ENCODE measurements at places on chromosomes 1 and 21.

GRCh38 chr1:33723251-33723650 lies 140.6 kb upstream of the HMGB4 start:
- DNase-seq: no peak

DNA sequence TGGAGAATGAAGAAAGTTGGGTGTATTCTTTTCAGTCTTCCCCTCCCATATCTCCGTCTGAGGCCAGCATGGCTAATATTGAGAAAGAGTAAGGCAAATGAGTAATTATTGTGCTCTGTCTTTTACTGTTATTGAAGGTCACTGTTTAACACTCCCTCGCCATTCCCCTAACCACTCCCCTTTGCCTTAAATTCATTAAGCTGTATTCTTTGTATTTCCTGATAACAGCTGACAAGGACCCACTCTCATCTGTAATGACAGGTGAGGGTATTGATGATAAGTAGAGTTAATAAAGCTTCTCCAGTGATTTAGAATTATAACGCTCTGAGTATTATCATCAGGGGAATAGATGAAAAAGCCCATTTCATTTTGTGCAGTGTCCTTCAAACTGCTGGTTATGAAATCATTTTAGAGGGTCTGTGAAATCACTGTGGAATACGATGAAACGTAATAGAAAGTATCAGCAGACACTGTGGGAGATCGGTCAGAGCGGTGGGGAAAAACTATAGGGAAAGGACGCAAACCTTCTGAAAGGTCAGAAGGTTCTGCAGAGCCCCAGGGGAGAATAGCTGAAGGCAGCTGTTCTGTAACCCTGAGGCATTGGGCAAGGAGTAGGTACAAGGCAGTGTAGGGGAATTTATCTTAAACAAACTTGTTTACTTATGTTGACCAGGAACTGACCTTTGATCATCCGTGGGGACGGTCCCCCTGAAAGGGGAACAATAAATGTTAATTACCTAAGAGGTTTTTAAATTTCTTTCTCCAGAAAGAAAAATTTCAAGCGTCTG lies 46.3 kb upstream of the CACYBP start:
- DNase-seq: no peak

DNA sequence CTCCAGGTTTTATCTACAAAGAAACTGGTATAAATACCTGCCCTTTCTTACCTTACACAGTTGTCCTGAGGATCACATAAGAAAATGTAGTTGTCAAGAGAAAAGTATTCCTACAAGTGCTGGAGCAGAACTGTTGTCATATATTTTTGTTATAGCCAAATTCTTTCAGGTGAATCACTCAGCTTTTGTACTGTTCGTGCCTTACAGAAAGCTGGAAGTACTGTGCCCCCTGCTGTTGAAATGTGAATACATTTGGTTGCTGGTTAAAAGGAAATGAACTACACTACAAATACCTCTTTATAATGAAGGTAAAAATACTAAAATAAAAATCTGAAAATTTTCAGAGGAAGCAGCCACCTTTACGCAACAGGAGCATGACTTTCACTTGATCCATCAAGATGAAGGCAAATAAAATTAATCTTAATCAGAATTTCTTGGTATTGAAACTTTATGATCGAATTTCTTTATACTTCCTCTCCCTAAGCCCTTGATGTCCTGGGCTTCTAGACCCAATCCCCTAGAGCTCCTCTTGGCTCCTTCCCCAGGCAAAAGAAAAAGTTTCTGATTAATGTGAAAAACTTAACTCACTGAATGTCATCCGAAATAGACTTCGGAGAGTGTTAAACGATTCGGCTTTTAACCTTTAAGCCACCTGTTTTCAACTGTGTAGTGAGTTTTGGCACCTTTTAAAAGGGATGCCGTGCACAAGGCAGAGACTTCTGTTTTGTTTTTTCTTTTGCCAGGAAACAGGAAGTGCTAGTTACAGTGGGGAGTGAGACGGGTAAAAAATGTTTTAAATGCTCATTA lies 12.5 kb downstream of the CHML start:
- peak; percentile 35 for DNase-seq

- peak; percentile 66 for DNase-seq
These were observed 112.2 kb downstream of the RYR2 start for GRCh38 chr1:237154157-237154556.

DNA sequence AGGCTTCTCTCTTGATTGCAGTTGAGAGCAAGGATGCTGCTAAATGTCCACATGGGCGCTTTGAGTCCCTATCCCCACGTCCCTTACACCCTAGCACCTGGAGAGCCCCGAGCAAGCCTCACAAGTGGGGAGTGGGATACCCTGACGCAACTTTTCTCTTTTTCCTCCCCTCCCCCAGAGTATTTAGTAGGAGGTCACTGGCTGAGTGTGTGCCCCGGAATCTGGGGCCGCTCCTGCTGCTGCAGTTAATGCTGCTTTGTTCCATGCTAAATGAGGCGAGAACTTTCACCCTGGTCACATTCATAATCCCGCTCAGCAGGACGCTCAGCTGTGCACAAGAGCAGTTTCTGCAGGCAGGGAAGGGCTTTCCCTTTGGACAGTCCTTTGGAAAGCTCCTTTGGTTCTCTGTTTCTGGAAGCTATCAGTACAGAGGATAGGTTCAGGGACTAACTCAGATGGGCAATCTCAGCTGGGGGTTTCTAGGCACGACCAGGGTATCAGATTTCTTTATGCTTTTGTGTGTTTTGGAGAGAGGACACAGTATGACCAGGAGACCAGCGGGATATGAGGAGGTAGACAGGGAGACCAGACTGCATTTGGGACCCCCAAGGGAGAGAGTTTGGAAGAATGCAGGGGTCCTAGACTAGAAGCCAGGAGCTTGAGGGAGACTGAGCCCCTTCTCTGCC lies 75.9 kb downstream of the NOS1AP start:
- DNase-seq: no peak

DNA sequence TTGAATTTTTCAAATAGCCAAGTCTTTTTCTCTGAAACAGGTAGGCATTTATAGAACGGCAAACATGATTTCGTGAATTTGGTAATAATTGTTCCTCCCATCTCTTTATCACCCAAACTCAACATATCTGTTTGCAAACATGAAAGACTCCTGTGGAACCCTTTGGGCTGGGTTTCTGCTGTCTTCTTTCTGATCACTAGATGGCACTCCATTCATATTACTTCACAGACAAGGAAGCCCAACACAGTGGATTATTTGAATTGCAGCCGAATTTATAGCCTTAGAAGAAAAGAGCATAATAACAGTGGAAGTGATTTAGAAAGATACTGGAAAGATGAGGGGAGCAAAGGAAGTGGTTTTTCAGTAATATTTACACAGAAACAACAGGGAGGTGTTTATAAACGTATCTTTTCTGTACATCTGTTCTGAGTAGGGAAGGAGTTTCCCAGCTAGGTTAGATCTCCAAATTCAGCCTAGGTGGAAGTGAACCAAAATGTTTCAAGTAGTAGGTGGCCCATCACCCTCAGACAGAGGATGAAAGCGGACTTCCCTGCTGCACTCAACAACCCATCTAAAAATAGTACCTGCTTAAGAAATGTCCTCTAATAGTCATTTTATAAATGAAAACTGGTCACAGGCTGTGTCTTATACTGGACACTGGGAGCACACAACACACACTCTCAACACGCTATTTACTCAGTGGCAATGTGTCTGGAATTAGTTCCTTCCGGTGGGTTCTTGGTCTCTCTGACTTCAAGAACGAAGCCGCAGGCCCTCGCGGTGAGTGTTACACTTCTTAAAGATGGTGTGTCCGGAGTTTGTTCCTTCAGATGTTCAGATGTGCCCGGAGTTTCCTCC lies 67.6 kb downstream of the MAP3K21 start:
- DNase-seq: no peak

DNA sequence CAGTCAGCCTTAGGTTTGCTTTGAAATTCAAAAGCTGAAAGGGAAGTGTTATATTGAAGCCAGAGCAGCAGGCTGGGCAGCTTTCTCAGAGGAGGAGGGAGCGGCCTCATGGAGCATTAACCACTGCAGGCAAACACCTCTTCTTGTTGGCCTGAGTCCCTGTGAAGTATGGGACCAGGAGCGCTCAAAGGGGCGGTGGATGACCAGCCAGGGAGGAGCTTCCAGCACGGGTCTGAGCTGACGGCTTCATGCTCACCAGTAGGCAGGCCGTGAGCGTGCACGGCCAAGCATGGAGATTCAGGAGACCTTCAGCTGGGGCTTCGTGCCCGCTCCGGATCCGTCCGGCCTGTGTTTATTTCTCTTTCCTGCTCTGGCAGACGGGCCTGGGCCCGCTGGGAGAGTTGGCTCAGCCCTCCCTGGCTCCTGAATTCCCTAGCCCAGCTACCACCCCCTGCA lies 245.2 kb downstream of the TRABD2B start:
- no peak for DNase-seq

All from MG63 (cell line).